ENCODE measurements at places on chromosomes 1 and 21.

- no peak for DNase-seq
These were observed 19.8 kb upstream of the ACBD6 start for GRCh38 chr1:180522213-180522515.

GRCh38 chr1:18032172-18032859 lies 75.3 kb upstream of the IGSF21 start:
- DNase-seq, result no peak

DNA sequence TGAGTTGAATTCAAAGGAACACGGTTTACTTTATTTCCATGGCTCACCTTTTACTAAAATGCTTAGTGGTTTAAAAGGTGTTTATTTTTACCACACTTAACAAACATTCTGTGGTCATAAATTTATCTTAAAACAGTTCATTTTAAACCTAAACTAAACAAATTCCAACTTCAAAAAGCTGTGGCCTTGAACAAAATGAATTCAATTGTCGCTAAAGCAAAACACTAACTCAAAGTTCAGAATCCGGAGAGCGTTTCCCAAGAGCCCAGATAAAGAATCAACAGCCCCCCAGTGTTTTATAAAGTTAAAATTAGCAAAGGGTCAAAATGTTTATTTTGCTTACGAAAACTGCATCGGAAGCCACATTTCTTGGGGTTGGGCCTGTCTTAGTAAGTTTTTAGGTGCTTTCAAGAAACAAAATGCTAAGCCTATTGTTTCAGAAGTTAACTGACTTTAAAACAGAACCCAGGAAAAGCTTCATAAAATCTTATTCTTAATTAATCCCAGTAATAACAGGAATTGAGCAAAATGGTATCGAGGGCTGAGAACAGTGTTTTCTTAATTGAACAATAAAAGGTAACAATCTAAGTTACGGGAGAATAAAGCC lies 1.3 kb downstream of the PUM1 start:
- no peak for DNase-seq

DNA sequence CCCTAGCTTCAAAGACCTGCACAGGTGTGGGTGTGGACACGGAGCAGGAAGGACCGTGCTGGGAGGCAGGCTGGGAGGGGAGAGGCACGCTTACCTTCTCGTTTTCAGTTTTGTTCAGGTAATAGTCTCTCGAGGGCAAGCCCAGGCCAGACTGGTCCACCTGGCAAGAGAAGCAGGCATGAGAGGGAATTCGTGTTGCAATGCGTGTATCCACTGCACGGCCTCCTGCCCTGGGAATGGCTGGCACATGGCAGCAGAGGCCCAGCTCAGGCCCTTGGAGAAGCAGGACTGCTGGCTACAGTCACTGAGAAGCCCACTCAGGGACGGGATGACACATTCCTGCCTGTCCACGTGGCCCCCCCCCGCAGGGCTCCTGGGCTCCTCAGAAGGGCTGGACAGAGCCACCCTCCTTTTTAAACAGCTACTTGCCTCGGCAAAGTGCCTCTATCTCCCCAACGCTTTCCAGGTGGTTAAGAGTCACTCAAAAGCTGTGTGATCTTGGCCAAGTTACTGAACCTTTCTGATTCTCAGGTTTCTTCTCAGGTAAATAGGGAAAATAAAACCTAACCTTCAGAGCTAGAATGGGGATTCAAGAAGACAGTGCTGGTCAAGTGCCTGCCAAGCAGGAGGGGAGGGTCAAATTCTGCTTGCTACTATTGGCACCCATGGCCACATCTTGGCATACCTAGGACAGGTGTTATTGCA lies 32.7 kb downstream of the ECE1 start:
- DNase-seq, result no peak

DNA sequence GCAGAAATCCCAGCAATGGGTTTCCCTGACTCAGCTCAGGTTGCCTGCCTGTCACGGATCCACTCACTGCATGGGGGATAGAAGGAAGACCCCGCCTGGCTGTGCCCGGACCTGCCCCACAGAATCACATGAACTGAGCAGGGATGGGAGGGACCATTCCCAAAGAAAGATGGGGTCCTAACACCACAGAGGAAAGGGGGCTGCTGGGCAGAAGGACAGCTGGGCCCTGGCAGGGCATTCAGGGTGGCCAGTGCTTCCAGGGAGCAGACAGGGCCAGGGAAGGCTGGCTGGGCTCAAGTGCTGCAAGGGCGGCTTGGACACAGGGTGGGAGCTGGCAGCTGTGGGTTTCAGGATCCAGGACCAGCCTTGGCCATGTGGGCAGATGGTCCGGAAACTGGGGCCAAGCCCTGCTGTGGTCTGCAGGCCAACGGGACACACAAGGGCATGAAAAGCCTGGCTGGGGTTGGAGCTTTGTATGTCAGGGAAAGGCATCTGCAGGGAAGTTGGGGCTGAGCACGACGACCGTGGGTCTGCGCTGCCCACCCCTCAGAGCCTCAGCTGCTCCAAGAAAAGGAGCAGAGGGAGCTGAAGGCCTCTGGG lies 723.9 kb downstream of the PTPRU start:
- DNase-seq, result no peak

GRCh38 chr1:204735042-204735441 lies 49.5 kb upstream of the LRRN2 start:
- DNase-seq, result no peak

- DNase-seq, result no peak
These were observed 201.3 kb upstream of the HMCN1 start for GRCh38 chr1:185532856-185533255.

GRCh38 chr1:219710529-219711194 lies 97.8 kb upstream of the ZC3H11B start:
- DNase-seq, result no peak

DNA sequence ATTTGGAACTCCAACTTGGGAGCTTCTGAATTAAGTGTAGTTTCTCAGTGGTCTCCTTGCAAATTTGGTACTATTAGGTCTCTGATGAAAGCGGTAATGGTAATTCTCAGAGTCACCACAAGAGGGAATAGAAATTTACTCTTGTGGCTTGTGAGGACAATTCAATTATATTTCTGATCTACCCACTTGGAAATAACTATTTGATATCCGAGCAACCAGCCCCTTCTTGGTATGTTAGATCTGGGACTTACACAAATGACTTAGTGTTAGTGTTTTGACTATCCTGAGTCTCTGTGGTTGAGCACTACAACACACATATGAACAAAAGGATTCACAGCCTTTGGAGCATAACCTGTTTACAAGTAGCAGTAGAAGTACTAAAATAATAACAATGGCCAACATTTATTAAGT lies 68.1 kb downstream of the RPS6KA1 start:
- DNase-seq, result no peak

DNA sequence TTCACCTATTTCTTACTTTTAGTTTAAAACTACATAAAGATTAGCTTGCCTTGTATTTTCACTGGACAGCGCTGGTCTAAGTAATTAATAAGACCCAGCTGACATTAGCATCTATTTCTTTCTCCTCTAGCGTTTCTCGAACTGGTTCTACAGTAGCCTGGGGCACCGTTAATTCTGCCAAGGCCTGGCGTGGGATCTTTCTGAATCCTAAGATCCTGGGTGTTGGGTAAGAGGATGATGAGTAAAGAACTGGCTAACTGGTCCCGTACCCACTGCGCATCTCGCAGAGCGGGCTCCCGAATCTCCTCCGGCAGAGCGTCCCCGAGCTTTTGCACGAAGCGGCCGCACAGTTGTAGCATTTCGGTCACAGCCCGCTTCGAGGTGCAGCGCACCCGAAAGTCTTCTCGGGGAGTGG lies 309 bp downstream of the NSL1 start:
- no peak for DNase-seq

DNA sequence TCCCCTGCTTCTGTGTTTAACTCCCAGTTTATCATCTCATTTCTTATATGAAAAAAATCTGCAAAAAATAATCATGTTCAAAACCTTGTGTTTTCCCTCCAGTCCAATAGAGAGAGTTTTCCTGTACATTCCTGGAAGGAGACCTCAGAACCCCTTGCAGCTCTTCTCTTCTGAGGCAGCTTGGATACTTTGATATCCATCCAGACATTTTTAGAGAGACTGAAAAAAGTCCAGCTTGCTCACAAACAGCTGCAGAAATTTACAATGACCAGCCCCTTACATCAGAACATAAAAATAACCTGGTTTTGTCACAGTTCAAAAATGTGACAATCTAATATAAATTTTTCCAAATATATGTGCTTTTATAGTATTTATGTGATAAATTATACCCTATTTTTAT lies 73.3 kb upstream of the C1orf115 start:
- no peak for DNase-seq

DNA sequence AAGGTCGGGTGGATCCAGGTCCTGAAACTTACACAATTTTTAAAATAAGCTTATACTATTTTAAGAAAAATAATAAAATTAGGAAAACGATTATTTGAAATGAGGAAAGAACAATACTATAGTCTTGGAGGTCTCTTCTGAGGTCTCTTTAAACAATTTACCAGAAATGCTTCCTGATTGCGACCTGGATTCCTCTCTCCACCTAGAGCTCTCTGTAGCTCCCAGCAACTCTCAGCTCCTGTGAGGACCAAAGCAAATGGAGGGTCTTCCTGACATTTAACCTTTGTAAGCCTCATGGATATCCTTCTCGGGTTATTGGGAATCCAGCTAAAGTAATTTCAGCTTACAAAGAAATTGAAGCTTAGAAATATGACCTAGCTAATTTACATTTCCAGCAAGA lies 886 bp downstream of the BTBD8 start:
- no peak for DNase-seq

- DNase-seq, result no peak
These were observed 57.0 kb upstream of the TNFSF18 start for GRCh38 chr1:173107696-173108095.

DNA sequence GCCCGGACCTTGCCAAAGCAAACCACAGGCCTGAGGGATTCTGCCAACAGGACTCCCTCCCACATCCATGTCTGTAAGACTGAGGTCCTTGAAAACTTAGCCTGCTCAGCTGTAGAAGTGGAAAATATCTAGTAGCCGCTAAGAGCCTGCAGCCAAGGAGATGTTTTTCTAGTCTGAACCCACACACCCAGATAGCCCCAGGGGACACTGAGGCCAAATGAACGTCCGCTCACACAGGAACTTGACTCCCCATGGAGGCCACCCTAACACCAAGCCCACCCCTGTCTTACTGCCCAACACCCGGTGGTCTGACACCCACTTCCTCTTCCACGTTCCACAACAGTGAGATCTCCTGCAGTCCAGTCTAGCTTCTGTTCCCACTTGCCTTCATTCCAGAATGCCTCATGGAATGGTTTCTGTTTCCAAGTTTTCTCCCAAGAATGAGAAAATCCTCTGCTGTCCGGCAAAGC lies 174.8 kb downstream of the PLPP3 start:
- DNase-seq, result no peak

GRCh38 chr1:17594026-17594425 lies 54.5 kb downstream of the ARHGEF10L start:
- DNase-seq, result no peak

GRCh38 chr21:34020983-34021553 lies 52.3 kb upstream of the MRPS6 start:
- DNase-seq, result no peak

DNA sequence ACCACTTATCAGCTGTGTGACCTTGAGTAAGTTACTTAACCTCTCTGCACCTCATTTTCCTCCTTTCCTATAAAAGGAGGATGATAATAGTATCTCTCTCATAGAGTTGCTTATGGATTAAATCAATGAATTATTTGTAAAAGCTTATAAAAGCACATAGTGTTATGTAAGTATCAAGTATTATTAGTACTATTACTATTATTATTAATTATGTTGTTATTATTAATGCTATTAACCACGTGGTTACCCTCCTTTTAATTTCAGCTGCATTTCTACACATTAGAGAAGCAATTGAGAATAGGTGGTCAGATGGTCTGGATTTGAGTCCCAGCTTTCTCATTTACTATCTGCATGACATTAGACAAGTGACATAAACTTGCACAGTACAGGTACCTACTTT lies 58.1 kb upstream of the WNT4 start:
- no peak for DNase-seq

GRCh38 chr1:6500544-6501278 lies 9.2 kb upstream of the PLEKHG5 start:
- no peak for DNase-seq

- no peak for DNase-seq
These were observed 84.8 kb downstream of the KCND3 start for GRCh38 chr1:111904478-111905218.

DNA sequence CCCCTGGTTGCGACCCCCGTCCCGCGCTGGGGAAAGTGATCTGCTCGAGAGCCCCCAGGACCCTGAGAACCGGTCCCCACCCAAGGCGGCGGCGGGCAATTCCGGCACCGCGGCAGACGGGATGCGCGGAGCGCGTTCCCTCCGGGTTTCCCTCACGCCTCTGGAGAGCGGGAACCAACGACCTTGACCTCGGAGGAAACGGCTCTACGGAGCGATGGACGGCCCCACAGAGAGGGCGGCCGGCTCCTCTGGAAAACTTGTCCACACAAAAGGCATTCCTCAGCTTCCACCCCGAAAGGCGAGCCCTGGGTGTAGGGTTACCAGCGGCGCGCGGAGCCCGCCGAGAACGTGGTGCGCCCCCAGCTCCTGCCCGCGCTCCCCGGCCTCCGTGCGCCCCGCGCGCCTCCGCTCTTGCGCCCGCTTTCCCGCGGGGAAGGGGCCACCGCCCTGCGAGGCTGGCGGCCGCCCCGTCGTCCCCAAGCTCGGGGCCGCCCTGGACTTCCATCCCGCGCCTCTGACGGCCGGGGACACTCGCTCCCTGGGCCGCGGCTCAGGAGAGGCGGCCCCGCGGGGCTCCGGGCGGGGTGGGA lies 391 bp upstream of the KIAA1614 start:
- no peak for DNase-seq

DNA sequence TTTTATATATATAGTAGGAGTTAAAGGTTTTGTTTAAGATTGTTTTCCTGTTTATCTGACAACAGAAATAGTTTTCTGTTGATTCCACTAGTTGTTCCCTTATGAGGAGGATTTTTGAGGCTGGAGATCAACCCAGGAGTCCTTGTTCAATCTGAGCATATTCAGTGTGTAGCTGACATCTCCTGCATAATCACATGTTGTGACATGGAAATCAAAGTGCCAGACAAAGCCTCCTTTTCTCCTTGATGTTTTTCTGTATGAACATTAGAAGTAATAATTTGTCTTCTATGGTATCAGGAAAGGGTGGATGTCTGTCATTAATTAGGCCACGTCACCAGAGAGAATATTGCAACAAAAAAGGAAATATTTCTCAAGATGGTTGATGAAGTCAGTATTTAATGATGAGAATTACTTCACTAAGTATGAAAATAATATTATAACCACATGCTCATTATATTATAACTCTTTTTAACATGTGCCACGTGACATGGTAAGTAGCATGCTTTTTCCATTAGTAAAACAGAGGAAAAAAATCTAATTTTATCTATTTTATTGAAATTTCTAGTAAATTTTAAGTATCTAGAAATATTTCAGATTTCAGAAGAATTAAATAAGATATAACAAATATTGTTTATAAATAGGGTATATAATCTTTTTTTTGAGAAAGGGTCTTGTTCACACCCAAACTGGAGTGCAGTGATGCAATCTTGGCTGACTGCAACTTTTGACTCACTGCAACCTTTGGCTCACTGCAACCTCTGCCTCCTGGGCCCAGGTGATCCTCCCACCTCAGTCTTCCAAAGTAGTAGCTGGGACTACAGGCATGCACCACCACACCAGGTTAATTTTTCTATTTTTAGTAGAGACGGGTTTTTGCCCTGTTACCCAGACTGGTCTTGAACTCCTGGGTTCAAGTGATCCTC lies 223.5 kb downstream of the HMCN1 start:
- DNase-seq, result no peak

- DNase-seq, result no peak
These were observed 15.5 kb upstream of the PADI6 start for GRCh38 chr1:17356387-17357026.
